ENCODE measurements at places on chromosomes 5 and 9. TPM values are rescaled to one million over a fixed set of nuclear protein-coding genes. Genes with fewer than 3 reads are reported as not detected.

Gene ZNF354C
- total RNA-seq, result 52.6 TPM

Gene ORM2
- total RNA-seq, result not detected

Gene RABEPK
- total RNA-seq, result 18.5 TPM

Gene TRIM36
- total RNA-seq, result 120 TPM

Gene CDH9
- total RNA-seq, result 14.7 TPM

Gene RPL37
- 547 TPM for total RNA-seq

Gene CDH18
- total RNA-seq, result 12.8 TPM

Gene BARHL1
- not detected for total RNA-seq

Gene MYOZ3
- total RNA-seq, result 2.2 TPM

Gene TMEM215
- 0.31 TPM for total RNA-seq

Measured in parietal lobe (tissue), 2 donors.